ENCODE measurements at places on chromosomes 1 and 21.

DNA sequence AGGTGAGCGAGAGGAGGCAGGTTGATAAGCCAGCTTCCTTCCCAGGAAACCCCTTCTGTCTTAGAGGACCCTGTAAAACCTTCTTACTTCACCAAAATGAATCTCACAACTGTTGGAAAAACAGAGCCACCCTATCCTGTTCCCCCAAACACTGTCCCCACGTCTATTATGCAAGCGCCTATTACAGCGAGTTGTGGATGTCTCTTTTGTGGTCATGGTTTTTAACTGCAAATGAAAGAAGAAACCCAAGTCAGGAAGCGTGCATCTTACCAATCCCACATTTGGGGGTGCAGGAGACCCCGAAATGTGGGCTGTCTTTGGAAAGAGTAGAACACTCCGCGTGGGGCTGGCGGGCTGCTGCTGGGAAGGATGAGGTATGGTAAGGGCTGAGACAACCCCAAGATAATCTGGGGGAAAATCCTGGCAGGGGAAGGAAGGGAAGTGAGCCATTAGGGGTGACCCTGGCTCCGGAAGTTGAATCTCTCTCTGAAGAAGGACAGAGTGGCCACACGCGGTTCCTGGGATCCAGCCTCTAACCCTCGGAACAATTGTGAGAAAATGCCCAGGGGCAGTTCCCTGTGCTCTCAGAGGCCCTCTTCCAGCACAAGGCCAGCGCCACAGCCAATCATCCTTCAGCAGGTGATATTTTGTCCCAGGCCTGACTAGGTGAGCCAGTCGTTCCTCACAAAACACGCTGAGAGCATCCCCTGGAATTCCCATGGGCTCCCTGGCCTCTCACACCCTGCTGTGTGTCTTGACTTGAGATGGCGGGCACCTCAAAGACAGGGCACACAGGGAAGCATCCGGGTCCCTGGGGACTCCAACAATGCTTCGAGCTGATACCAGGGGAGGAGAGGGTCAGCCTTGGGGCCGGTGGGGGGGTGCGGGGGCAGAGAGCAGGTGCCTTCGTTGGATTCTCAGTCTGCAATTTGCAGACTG is 168.5 kb upstream of the IRF2BP2 start:
- no peak for DNase-seq

GRCh38 chr1:14996133-14997050 is 157.2 kb upstream of the TMEM51 start:
- DNase-seq = peak; percentile 30

DNA sequence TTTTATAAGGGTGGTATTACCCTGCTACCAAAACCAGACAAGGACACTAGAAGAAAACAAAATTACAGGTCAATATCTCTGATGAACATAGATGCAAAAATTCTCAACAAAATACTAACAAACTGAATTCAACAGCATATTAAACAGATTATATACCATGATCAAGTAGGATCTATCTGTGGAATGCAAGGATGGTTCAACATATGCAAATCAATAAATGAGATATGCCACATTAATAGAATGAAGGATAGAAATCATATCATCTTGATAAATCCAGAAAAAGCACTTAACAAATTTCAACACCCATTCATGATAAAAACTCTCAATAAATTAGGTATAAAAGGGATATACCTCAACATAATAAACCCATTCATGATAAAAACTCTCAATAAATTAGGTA is 24.3 kb upstream of the MYBPHL start:
- DNase-seq = no peak

DNA sequence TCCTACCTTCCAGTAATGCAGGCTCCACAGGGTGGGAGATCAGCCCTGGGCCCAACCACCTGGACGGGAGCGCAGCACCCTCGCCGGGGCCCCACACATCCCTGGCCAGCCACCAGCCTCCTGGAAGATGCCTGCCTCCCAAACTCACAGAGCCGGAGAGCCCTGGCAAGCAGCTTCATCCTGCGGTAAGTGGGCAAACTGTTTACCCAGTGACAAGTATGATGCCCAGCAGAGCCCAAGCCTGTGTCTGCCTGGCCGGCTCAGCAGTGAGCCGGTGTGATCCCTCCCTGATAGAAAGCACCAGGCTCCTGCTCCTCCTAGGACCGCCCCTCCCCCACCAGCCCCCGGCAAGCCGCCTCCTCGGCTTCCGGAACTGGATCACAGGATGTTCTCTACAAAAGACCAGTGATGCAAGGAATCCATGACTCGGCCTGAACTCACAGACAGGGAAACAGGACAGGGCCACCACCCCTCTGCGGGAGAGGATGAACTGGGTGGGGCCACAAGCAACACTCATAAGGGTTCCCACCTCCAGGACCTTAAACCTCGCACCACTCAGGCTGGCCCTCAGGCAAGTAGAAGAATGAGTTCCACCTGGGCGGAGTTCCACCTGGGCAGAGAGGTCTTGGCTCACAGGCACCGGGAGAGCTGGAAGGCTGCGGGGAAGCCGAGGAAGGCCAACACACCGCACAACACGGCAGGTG is 7.9 kb downstream of the ACOT7 start:
- no peak for DNase-seq

DNA sequence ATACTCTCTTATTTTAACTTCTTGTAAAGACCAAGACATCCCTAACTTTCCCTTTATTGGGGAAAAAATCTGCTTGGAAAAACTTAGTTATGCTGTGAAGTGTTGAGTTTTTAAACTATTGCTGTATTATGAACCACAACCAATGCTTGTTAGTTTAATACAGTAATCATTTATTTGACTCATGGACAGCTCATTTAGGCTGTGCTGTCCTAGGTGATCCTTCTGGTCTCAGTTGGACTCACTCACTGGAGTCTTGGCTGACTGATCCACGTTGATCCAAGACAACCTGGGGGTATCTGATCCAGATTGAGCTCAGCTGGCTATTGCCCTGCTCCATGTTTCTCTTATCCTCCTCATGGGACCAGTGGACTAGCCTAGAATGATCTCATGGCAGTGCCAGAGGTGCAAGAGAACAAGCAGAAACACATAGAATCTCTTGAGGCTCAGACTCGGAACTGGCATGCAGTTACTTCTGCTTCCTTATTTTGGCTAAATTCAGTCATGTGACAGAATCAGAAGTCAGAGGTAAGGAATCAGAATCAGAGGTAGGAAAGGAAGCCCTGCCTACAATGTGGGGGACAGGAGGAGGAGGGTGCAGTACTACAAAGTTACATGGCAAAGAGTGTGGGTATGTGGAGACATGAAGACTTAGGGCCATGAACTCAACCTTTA is 156.5 kb downstream of the FGGY start:
- no peak for DNase-seq

DNA sequence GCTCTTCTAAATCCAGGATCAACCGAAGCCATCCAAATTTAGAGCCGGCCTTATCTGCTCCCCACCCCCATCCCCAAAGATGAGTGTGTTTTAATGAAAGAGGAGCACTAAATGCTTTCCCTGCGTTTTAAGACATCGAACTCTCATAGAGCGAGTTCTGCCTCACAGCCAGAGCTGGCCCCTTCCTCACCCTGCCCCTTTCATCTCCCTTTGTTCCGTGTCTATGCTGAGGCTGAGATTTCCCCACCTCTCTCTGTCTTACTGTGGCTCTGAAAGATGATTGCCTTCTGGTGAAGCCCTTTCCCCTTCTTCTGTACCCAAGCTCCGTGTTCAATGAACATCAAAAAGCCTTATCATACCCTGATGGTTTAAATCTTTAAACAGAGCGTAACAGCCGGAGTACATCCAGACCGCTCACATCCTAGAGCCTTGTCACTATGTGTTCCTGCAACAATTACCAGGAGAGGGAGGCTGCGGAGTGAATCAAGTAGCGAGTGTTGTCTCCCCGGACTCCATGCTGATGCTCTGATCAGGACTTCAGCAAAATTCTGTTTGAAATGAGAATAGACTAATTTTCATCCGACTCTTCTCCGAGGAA is 110.1 kb downstream of the ZNF326 start:
- DNase-seq = no peak

DNA sequence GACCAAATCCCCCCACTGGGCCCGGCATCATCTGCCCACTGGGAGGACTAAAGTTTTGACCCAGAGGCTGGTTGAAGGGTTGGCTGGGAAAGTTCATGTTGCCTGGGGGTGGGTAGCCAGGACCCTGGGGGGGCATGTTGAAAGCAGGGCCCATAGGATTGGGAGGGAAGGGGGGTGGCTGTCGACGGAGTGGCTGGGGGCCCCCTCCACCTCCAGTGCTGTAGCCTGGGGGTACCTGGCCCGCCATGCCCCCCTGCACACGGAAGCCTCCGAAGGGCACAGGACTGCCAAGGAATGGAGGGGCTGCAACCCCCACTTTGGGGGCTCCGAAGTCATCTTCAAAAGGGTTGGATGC is 2.2 kb downstream of the PYGO2 start:
- DNase-seq = no peak

GRCh38 chr1:218395916-218396315 is 50.8 kb downstream of the TGFB2 start:
- DNase-seq = no peak
